Activated CD8-positive, alpha-beta memory T cell treated with anti-CD3 and anti-CD28 coated beads for 48 hours (primary cell): ENCODE measurements at places on chromosomes 2 and 18.

DNA sequence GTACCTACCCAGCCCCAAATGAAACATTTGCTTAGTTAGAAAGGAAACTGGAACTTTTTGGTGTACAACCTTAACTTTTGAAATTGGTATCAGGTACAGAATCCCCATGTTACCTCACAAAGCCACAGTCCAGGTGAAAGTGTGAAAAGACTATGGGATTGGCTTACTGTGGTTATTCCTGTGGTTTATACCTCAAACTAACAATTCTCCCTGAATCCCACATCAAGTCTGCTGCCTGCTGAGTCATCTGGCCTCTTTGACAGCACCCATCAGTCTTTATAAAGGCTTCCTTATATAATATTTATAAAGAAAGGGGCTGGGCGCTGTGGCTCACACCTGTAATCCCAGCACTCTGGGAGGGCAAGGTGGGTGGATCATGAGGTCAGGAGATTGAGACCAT is 164.6 kb downstream of the TMEM247 start:
- DNase-seq: no peak

DNA sequence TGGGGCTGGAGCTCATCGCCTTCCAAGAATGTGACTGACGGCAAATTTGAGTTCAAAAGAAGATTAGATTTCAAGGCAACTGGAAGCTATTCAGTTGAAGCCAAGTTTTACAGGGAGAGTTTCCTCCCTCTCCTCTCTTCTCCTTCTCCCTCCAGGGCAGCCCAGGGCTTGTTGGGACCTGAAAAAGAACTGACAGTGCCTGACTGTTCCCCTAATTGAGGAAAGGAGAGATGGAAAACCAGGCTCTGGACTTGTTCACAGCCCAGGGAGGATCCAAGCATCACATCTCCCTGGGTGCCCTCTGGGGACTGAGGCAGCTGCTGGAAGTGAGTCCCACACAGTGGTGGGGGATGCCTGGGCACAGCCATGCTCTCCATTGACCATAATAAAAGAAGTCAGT is 88.1 kb downstream of the THNSL2 start:
- DNase-seq: no peak

GRCh38 chr2:130728007-130728454 is 839 bp upstream of the GPR148 start:
- DNase-seq: no peak

- no peak for DNase-seq
These were observed 94.4 kb downstream of the SGPP2 start for GRCh38 chr2:222518570-222519381.

DNA sequence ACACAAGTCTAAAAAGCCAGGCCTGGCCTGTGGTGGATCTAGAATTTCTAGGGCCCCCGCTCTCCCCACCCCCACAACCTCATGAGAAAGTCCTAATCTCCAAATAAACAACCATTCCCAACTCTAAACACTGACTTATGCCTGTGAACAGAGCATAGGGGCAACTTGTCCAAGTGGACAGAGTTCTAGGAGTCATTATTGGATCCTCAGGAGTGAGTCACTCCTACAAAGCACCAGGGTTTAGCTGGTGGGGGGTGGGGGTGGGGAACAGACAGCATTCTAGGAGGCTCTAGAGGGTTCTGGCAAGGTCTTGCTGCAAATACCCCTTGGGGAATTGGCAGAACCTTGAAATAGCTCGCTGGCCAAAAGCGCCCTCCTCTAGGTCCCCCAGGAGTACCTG is 83.3 kb downstream of the ZCCHC2 start:
- DNase-seq: no peak

DNA sequence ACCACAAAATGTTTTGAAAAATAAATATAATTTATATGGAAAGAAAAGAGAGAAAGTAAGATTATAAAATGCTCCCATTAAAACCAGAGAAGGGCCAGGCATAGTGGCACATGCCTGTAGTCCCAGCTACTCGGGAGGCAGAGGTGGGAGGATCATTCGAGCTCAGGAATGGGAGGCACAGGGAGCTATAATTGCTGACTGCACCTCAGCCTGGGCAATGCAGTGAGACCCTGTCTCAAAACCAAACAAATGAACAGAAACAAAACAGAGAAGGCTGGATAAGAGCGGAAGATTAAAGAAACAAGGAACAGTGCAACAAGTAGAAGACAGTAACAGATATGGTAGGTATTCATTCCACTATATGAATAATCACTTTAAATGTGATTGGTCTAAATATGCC is 18.6 kb upstream of the TMEM182 start:
- DNase-seq: no peak

DNA sequence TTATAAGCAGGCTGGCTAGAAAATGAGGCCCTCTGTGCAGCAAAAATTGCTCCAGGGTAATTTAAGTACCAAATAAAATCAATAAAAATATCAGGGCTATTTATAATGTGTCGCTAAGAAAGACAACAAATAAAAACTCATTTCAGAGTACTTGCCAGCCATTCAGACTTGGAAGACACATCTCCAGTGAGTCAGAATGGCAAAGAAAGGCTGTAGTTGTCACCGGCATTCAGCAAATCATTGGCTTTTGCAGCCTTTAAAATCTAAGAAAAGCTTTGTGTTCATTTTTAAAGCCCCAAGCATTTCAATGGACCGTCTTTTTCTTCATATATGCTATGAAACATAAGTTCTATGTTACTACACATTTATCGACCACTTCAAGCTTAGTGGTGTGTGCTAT is 141.1 kb upstream of the HNMT start:
- no peak for DNase-seq
